ENCODE measurements at places on chromosomes 16 and 17. TPM values are rescaled to one million over a fixed set of nuclear protein-coding genes. Genes with fewer than 3 reads are reported as not detected.

Gene CA7
- not detected for total RNA-seq

DNA sequence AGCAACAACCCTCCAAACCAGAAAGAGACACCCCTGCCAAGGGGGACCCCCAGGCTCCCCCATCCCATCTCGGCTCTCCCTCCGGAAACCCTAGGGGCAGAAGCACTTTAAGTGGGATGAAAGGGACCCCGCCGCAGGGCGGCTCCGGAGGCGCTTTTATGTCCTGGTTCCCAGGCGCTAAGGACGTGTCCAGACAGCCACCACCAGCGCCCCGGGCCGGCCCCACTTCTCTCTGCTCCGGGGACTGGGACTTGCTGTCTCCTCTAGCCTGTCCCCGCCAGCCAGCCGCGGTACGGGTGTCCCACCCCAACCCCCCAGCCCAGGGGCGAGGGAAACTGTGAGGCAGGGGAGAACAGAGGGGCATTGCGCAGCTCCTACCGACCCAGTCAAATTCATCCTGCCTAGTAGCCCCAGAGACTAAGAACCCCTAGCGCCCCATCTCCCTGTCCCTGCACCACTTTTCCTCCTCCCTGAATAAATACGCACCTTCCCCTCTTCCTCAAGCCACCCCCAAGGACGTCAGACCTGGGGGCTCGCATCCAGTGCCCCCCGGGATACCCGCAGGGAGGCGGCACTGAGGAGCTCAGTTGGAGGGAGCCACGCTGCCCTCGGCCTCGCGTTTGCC lies 4.1 kb downstream of the SP6 start:
- H3K27me3 ChIP-seq = no peaks in the 10 kb centered on the region
- H3K4me3 ChIP-seq = no peak overlapping the region
- no peak for DNase-seq

GRCh38 chr17:77404812-77405581 lies 264.2 kb downstream of the SEC14L1 start:
- H3K27ac ChIP-seq = no peak overlapping the region
- H3K4me3 ChIP-seq = no peak overlapping the region
- no peak for DNase-seq
- no peaks in the 10 kb centered on the region for H3K36me3 ChIP-seq
- no peaks in the 10 kb centered on the region for H3K4me1 ChIP-seq
- H3K27me3 ChIP-seq = no peaks in the 10 kb centered on the region

DNA sequence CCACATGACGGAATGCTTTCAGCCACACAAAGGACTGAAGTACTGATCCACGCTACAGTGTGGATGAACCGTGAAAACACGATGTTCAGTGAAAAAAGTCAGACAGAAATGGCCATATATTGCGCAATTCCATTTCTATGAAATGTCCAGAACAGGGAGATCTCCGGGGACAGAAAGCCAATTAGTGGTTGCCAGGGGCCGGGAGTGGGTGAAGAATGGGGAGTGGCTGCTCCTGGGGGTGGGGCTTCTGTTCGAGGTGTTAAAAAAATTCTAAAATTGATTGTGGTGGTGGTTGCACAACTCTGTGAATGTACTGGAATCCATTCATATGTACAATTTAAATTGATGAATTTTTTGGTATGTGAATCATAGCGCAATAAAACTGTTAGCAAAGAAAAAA lies 154.8 kb upstream of the HSBP1 start:
- no peak overlapping the region for H3K27ac ChIP-seq
- H3K4me3 ChIP-seq = no peak overlapping the region
- no peaks in the 10 kb centered on the region for H3K4me1 ChIP-seq
- DNase-seq = no peak
- no peaks in the 10 kb centered on the region for H3K36me3 ChIP-seq
- peaks cover 34% of the 10 kb centered on the region for H3K27me3 ChIP-seq

DNA sequence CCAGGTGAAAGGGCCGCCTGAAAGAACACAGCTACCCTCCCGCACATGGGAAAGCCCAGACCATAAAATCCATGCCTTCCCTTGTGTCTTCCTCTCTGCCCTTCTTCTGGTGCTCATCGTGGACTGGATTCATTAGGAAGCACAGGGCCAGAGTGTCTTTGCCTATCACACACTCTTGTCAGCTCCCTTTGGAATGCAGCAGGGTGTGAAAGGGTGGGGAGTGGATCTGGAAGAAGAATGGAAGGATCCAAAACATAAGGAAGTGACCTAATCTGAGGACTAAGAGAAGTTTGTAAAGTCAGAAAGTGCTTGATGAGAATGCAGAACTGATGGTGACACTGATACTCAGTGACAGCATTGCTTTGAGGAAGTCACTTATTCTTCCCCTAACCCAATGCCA lies 1147.3 kb upstream of the GOT2 start:
- no peaks in the 10 kb centered on the region for H3K36me3 ChIP-seq
- DNase-seq = no peak
- H3K4me1 ChIP-seq = no peaks in the 10 kb centered on the region
- H3K4me3 ChIP-seq = no peak overlapping the region
- H3K27ac ChIP-seq = no peak overlapping the region

GRCh38 chr17:76714822-76715495 lies 4.2 kb upstream of the MXRA7 start:
- H3K4me3 ChIP-seq = no peak overlapping the region
- no peak overlapping the region for H3K27ac ChIP-seq
- DNase-seq = no peak
- H3K4me1 ChIP-seq = 0 out of 2 replicates have a peak, but pooled peaks cover 6% of the 10 kb centered on the region
- no peaks in the 10 kb centered on the region for H3K36me3 ChIP-seq

DNA sequence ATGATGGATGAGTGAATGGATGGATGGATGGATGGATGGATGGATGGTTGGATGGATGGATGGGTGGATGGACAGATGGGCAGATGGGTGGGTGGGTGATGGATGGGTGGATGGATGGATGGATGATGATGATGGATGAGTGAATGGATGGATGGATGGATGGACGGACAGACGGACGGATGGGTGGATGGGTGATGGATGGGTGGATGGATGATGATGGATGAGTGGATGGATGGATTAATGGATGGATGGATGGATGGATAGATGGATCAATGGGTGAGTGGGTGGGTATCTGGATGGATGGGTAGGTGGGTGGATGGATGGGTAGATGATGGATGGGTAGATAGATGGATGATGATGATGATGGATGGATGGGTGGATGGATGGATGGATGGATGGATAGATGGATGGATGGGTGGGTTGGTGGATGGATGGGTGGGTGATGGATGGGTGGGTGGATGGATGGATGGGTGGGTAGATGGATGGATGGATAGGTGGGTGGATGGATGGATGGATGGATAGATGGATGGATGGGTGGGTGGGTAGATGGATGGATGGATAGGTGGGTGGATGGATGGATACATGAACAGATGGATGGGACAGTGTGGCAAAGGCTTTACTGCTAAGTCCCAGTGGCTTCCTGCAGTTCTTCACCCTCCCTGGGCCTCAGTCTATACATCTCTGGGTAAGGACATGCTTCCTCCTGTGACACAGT lies 30.2 kb upstream of the ZFPM1 start:
- H3K36me3 ChIP-seq = no peaks in the 10 kb centered on the region
- H3K4me3 ChIP-seq = no peak overlapping the region
- DNase-seq = no peak

Measured in PC-9 (cell line).